ENCODE measurements at places on chromosomes 16 and 17.

DNA sequence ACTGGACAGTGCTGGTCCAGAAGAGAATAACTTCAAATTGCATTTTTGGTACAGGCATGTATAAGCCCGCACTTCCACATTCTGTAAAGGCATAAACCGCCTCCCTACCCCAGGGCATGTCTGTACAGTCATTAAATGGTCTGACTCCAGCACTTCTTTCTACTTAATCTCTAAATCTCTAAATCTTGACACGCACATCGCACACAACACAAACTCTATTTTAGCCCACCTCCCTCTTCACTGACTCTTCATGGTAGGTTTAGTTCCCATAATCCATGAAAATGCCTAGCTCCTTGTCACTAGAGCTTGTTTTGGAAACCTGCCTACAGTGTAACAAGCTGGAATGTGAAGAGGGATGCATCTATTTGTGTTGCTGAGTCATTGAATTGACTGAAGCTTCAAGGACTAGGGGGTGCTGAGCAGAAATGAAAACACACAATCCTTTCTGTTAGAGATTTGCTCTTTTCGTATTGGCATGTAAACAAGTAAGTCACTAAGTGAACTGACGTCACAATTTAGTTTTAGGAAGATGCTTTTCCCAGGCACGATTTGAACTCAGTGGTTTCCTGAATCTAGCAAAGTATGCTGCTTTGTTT lies 1.6 kb upstream of the DUSP14 start:
- DNase-seq: no peak

GRCh38 chr17:57210224-57210553 lies 46.1 kb upstream of the MSI2 start:
- no peak for DNase-seq

GRCh38 chr17:73628642-73629552 lies 15.3 kb downstream of the SDK2 start:
- no peak for DNase-seq

DNA sequence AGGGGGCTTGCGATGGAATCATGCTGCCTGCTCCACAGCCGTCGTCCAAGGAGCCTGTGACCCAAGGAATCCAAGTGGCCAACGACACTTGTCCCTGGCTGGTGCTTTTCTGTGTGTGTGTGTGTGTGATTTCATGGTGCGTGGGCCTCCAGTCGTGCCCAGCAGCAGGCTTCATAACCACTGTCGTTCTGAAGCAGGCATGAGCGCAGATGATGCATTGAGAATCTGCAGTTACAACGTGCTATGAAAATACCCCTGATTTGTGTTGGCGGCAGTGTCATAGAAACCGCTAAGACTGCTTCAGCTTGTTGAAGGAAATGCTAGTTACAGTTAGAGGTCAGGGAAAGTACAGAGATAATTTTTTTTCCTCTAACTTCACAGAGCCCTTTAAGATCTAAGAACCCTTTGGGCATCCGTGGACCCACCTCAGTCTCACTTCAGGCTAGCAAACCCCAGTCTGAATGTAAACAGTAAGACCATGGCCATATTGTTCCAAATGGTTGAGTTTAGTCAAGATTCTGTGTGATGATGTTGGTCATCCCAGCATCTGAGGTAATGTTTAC lies 15.6 kb downstream of the C16orf90 start:
- DNase-seq: no peak

DNA sequence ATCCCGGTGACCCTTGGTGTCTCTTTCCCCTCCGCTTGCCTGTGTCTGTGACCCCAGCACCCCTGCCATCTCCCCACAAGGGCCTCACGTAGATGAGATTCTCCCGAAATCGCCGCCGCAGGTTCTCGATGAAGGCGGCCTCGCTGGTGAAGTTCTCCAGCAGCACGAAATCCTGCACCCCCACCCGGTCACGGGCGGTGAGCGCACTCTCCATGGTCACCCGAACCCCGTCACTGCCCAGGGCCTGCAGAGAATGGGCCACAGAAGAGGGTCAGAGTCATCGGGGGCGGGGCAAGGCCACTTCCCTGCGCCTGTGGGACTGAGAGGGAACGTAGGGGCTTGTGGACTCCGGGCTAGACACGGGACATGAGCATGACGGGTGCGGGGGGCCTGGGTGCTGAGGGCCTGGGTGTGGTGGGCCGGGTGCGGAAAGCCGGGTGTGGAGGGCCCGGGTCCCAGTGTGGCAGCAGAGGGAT lies 8.4 kb downstream of the MYO1C start:
- DNase-seq: no peak

DNA sequence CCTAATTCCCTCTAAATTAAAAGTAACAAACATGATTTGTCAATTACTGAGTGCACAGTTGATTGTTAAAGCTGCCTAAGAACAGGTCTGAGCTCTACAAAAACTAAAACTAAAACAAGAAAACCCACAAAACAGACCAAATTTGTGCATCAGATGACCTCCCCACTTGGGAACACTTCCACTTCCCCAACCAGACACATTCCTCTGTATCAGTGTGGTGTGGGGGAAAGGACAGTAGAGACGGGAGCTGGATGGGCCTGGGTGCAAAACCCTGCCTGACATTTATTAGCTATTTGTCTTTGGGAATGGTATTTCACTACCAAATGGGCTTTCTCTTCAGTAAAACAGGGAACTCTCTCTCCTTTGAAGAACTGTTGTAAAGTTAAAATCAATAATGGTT lies 29.8 kb downstream of the STAT3 start:
- no peak for DNase-seq

- no peak for DNase-seq
These were observed 3.4 kb downstream of the DNAH9 start for GRCh38 chr17:11601661-11602060.

DNA sequence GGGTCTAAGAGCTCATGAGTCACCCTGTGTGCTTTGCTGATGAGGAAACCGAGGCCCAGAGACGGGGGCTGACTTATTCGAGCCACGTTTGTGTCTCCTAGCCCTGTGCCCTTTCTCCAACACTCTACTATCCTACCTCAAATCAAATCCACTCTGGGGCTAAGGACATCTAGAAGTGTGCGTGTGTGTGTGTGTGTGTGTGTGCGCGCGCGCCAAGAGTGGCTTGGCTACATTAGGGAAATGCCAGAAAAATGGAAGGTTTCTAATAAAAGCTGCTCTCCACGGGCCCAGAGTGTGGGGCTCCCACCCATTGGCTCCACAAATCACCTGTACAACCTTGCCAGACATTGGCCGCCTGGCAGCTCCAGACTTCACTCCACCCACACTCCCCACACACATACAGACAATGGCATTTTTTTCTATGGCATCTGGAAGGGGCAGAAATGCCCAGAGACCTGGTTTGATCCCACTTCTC lies 30.3 kb upstream of the PHOSPHO1 start:
- DNase-seq: peak; percentile 52

DNA sequence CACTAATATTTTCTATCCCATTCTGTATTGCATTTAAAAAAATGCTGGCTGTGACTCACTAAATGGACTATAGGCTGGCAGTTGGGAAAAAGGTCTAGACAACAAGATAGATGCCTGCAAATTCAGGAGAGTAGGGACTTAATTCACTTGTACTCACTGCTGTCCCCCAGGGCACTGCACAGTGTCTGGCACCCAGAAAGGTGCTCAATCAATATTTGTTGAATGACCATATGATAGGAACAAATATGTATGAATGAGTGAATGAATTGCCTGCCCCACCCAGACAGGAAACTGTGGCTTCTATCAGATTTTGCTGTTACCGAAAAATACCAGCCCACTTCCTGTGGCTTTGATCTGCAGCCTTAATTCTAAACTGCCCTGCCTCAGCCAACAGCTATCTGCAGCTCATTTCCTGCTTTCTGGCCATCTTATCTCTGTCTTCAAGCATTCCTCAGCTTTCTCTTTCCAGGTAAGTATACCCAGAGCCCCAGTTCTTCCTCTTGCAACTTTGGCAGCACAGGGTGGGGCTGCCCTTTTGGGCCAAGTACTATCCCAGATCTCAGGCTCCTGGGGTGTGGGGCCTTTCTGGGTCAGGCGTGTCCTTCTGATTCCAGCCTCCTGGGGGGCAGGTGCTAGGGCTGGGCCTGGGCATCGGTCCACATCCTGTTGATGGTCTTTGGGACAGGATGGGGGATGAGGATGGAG lies 15.3 kb upstream of the TNS4 start:
- peak; percentile 65 for DNase-seq

- no peak for DNase-seq
These were observed at the start of gene KATNB1 for GRCh38 chr16:57735755-57736418. TSS of gene KATNB1 (plus strand) at chr16:57735770. CDS start at chr16:57737244, 1,474 bp downstream.

Data from stimulated activated CD4-positive, alpha-beta T cell treated with anti-CD3 and anti-CD28 coated beads, Interleukin-4, amount 100 ng/mL, for 24 hours (primary cell).